NCI-H187 treated with DMSO at 0.1 percent for 48 hours (cell line): ENCODE measurements at places on chromosomes 6 and 20.

DNA sequence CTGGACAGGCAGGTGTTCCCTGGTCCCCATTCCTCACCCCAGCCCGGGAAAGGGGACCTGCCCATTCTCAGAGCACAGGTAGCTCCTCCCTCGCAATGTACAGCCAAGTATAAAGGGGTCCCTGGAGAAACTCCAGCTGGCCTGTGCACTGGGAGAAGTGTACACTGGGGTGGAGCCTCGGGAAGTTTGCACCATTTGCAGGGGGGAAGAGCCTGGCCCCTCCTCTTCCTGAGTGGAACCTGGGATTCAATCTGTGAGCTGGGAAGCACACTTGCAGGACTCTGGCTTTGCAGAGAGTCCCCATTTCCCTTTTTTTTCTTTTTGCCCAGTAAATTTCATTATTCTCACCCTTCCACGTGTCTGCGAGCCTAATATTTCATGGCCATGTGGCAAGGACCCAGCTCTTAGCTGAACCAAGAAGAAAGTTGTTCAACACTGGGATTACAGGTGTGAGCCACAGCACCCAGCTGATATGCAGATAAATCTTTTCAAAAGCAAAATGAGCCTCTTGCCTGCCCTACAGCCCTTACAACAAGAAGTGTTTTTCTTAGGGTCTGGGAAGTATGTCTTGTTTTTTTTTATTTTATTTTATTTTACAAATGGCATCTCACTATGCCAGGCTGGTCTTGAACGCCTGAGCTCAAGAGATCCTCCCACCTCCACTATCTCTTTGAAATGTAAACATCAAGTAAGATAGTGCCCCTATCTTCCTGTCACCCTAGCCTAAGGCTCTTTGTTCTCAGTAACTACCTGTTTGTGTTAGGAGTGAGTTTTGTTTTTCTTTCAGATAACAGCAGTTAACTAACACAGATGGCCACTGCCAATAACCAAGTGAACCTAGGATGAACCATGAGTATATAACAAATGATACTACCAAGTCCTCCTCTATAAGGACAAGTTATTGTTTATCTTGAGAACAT, 9.3 kb upstream of the RNGTT start:
- no peak for DNase-seq

GRCh38 chr6:4928426-4928825, 75.4 kb downstream of the RPP40 start:
- DNase-seq: no peak

GRCh38 chr6:127464881-127465459, 5.8 kb upstream of the KIAA0408 start:
- DNase-seq: no peak

DNA sequence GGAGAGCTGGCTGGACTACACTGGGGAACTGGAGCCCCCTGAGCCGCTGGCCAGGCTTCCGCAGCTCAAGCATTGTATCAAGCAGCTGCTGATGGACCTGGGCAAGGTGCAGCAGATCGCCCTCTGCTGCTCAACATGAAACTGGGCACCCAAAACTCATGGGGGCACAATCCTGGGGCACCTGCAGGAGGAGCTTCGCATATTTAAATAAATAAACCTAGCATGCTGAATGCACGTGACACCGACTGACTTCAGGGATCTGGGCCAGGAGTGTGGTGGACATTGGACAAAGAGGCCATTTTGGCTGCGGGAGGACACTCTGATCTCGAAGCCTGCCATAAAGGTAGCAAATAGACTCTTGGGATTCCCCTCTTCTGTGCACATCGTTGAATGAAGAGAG, 6.8 kb downstream of the SCAND1 start:
- DNase-seq: no peak

- DNase-seq: no peak
These were observed at the start of gene TFAP2B for GRCh38 chr6:50818673-50819072. Gene TFAP2B (plus strand): TSS chr6:50818871. CDS start chr6:50818892, 21 bp downstream.

DNA sequence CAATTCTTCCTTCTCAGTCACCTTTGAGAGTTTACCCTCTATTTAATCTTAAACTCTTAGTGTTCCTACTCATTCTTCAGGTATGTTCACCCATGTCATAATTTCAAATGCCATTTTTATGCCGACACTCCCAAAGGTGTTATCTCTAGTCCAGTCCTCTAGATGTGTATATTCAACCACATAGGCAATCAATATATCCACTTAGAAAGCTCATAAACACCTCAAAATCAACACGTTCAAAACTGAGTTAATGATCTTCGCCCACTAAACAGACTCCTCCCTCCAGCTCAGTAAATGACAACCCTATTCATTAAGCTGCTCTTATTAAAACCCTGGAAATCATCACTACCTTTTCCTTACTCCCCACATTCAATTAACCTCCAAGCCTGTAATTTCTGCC, 6.4 kb downstream of the OSTM1 start:
- no peak for DNase-seq

- no peak for DNase-seq
These were observed 174.1 kb downstream of the CDH26 start for GRCh38 chr20:60132162-60132826.

- no peak for DNase-seq
These were observed 176.4 kb downstream of the SAMD5 start for GRCh38 chr6:147684906-147685305.

DNA sequence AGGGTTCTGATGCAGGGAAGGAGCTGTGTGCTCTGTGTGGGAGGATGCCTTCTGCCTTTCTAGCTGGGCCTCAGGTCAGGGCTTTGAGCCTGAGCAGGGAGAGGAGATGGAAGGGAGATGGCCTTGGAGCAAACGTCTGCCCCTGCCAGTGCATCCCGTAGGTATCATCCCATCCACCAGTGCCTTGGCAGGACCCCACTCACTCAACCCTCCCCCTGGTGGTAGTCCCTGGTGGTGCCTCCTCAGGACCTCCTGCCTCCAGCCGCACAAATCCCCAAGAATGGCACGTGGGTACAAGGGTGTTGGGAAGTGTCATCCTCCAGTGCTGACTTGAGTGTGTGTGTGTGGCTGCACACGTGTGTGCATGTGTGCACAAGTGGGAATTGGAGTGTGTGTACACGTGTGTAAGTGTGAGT, 23.1 kb upstream of the MICB start:
- no peak for DNase-seq

GRCh38 chr6:137911675-137912191, 44.7 kb downstream of the TNFAIP3 start:
- no peak for DNase-seq

GRCh38 chr6:105468850-105469249, 66.0 kb upstream of the PREP start:
- DNase-seq: no peak

GRCh38 chr6:152720974-152721373, 23.3 kb downstream of the MYCT1 start:
- no peak for DNase-seq
